ENCODE measurements at places on chromosomes 12 and 14. TPM values are rescaled to one million over a fixed set of nuclear protein-coding genes. Genes with fewer than 3 reads are reported as not detected.

The TPI1 gene
- 713 TPM for total RNA-seq

The DIO3 gene
- total RNA-seq, result 0.51 TPM

The COX14 gene
- total RNA-seq, result 23.3 TPM

The LMNTD1 gene
- not detected for total RNA-seq

The TAS2R13 gene
- 1.0 TPM for total RNA-seq

The USP44 gene
- 20.0 TPM for total RNA-seq

The CIROP gene
- not detected for total RNA-seq

The ARG2 gene
- 22.2 TPM for total RNA-seq

The CCDC175 gene
- total RNA-seq, result 0.19 TPM

The KRT79 gene
- not detected for total RNA-seq

The ZNF605 gene
- total RNA-seq, result 19.6 TPM

All from neural crest cell (in vitro differentiated cells).